ENCODE measurements at places on chromosomes 2 and 18.

DNA sequence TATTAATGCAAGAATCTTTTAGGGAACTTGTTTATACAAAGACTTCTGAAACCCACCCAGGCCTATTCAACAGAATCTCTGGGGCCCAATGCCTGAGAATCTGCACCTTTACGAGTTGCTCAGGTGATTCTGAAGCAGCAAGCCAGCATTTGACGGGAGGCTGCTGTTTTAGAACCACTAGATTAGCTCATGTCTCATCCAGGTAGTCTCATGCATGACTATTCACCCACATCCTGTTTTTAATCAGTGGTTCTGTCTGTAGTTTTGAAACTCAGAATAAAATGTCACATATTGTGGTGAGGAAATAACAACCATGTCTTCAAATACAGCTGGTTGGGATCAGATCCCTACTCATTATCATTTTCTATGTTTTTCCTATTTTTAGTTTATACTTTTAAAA, 39.5 kb downstream of the CYTIP start:
- DNase-seq: no peak

DNA sequence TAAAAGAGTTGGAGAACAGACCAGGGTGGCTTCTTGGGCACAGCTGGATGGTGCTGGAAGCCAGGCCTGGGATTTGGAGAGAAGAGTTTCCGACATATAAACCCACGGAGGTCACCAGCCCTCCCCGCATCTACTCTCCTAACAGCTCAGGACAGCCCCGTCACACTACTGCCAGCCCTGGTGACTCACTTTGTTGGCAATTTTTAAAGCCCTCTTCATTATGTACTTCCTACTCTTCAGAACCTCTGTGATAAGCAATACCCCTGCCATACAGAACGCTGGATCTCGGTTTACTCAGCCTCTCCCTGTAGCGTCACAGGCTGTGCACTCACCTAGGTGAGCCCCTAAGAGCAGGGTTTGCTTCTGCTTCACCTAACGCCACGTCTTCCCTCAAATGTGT, 48.1 kb downstream of the ID2 start:
- DNase-seq: peak; percentile 25

- no peak for DNase-seq
These were observed 30.0 kb downstream of the NGEF start for GRCh38 chr2:232982926-232983668.

GRCh38 chr2:134136731-134137130, 117.1 kb upstream of the MGAT5 start:
- no peak for DNase-seq

DNA sequence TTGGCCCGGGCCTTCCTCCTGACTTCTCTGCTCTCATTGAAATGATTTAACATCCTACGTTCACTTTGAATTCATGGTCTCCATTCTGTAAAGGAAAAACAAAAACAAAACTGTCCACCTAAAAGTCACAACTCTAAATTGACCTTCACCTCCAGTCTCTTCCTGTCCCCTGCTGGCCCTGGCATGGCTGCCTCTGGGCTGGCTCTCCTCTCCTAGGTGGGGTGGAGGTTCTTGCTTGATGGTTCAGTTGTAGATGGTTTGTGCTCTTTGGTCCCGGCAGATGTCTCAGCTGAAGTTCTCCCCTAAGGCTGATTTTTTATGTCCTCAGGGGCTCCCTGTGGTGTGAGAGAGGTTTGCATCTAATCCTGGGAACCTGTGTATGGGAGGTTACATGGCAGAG, 121.1 kb downstream of the ACKR3 start:
- no peak for DNase-seq

GRCh38 chr2:226797289-226797988, 2.2 kb downstream of the IRS1 start:
- peak; percentile 74 for DNase-seq

GRCh38 chr18:44882163-44882868, 201.6 kb downstream of the SETBP1 start:
- no peak for DNase-seq

DNA sequence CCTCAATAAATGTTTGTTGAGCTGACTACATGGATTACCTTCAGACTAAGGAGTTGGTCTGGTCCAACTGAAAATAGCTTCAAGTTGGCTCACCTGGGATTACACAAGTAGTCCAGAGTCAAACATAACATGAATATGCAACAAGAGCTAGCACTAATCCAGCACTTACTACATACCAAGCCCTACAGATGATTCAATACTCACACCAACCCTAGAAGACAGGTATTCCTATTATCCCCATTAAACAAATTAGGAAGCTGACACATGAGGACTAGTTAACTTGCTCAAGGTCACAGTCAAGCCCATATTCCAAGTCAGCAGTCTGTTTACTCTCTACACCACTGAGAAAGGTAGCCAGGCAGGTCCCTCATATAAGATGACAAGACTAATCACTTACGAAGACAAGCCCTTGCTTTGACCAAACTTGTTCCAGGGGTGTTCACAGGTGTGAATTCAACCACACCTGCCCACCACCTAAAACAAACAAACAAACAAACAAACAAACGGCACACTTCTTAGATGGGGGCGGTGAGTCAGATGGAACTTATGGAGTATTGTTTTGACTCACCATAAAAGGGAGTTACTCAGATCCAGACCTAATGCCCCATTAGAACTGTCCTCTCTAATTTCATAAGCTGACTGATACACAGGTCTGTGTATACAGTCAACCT, 29.1 kb downstream of the TMEM131 start:
- DNase-seq: no peak

DNA sequence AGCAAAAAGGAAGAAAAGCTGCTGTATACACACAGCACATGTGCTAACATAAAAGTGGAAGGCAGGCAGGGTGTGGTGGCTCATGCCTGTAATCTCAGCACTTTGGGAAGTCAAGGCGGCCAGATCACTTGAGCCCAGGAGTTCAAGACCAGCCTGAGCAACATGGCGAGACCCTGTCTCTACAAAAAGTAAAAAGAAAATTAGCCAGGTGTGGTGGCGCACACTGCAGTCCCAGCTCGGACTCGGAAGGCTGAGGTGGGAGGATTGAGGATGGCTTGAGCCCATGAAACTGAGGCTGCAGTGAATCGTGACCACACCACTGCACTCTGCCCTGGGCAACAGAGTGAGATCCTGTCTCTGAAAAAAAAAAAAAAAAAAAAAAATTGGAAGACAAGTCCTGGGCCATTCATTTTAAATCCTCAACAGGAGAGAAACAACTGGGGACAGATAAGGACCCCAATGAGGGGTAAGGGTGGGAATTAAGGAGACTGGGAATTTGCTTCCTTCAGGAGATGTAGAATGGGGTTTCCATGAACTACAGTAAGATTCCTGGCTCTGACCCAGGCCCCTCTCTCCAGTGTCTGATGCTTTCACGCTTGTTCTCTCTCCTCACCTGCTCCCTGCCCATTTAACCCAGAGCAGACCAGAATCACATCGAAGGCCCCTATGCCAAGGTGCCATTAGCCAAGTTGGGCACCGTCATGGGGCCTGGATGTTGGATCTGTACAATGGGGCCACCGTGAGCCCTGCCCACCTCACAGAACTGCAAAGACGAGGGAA, 29.6 kb downstream of the TNS1 start:
- DNase-seq: no peak

DNA sequence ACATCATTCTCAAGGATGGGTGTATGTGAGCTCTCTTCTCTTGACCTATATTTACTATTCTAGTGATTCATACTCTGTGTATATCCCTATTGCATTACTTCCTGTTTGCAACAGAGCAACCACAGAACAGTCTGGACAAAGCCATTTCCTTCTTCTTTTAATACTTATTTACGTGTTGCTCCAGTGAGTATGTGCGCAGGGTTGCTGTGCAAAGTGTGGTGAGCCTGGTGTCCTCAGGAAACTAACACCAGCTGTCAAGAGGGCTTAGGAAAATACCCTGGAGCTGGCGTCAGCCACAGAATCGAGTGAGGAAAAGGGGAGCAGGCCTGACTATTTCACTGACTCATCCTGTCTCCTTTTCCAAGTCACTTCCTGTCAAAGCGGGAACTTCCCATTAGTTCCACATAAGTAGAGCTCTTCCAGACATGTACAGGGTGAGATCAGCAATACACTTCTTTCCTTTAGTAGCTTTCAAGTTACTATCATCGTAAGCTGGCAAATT, 214.1 kb upstream of the COPS8 start:
- peak; percentile 54 for DNase-seq

- DNase-seq: no peak
These were observed 182.2 kb downstream of the EPHA4 start for GRCh38 chr2:221389904-221390303.

DNA sequence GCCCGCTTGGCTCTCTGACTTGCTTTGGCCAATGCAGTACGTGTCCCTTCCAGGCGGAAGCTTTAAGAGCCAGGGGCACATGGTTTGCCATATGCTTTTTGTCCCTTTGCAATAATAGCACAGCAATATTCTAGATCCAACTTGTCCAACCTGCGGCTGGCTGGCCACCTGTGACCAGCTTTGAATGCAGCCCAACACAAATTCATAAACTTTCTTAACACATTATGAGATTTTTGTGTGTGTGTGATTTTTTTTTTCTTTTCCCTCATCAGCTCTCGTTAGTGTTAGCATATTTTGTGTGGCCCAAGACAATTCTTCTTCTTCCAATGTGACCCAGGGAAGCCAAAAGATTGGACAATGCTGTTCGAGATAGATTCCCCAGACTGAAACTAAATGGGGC, 119.3 kb upstream of the SIX3 start:
- no peak for DNase-seq
